AML-193 (cell line): ENCODE measurements at places on chromosomes 16 and 17.

DNA sequence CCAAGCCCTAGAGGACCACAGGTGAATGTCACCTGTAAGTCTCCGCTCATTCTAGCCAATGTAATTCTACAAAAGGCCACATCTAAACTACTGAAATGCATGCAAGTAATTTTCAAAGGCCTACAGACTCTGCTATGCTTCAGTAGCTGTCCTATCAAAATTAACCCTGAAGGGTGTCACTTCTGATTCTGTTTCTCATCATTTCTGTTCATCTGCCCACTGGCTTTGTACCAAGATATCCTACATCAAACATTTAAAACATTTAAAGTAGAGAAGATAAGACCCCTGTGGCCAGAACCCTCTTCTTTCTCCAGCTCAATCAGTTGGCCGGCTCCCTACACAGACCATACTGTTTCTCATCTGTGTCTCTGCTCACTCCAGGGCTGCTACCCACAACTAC lies 21.5 kb downstream of the PHF12 start:
- DNase-seq, result no peak

GRCh38 chr16:2896480-2897010 lies 13.5 kb downstream of the FLYWCH2 start:
- no peak for DNase-seq

- DNase-seq, result no peak
Observed at GRCh38 chr16:1984347-1985225, 593 bp downstream of the GFER start.

DNA sequence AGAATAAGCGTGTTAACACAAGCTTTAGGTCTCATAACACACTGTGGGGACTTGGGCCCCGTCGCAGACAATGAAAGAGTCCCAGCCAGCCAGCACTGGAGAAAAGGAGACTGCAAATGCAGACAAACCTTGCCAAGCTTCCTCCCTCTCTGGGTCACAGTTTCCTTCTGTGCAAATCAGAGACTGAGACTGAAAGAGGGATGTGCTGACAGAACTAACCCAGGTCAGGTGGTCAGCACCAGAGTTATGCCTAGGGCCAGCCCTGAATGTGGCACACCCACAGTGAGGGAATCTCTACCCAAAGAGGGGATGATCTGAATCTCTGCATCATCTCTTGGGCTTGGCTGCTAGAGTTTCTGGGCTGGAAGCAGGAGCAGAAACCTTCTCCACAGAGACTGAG lies 282.3 kb upstream of the CCL2 start:
- DNase-seq, result no peak

GRCh38 chr17:30567231-30568116 lies 90.3 kb downstream of the GOSR1 start:
- no peak for DNase-seq

GRCh38 chr17:42065201-42065600 lies 14.8 kb upstream of the C17orf113 start:
- no peak for DNase-seq
